NAMALWA (cell line): ENCODE measurements at places on chromosomes 11 and 22.
A peak's percentile ranks its signal among the peaks of the same experiment; 100 is the strongest.

- DNase-seq, result no peak
These were observed 31.7 kb downstream of the TEAD1 start for GRCh38 chr11:12705874-12706273.

- DNase-seq, result no peak
These were observed 545 bp upstream of the ZDHHC13 start for GRCh38 chr11:19116276-19116970.

DNA sequence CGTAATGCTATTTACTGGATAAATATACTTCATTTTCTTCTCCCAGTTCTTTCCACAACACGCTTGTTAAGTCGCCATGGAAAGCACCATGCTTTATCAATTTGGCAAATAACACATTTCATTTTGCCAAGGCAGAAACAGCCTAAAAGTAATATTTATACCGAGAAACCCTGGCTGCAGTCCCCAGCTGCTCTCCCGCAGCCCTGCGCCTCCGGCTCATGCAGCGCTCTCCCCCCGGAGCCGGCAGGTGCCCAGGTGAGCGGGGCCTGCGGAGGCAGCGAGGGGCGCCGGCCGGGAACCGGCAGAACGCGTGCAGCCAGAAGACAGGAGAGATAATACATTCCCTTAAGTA is 681 bp upstream of the ARHGEF12 start:
- no peak for DNase-seq

GRCh38 chr11:11476971-11477645 is 124.1 kb upstream of the CSNK2A3 start:
- DNase-seq, result no peak

DNA sequence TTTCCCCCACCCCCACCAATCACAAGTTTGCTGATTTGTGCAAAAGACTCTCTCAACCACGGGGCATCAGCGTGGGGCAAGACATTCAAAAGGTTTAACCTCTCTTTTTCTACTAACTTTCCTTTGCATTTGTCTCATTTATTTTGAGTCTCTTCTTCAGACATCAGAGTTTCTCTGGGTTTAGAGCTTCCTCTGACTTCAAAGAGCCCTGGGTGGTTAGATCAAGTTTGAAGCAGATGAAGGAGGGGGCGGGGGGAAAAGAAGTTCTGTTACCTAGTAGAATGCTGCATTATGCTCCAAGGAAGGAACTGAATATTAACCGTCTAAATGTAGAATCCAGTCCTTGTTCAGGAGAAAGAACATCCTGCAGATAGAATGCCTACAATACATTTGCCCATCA is 24.5 kb downstream of the GAS2 start:
- no peak for DNase-seq

- DNase-seq, result no peak
These were observed 72.0 kb downstream of the SWAP70 start for GRCh38 chr11:9735919-9736318.

GRCh38 chr11:60084631-60085273 is 3.7 kb upstream of the MS4A2 start:
- DNase-seq, result no peak

- DNase-seq, result no peak
These were observed 843 bp downstream of the OR56B1 start for GRCh38 chr11:5737091-5737490.

DNA sequence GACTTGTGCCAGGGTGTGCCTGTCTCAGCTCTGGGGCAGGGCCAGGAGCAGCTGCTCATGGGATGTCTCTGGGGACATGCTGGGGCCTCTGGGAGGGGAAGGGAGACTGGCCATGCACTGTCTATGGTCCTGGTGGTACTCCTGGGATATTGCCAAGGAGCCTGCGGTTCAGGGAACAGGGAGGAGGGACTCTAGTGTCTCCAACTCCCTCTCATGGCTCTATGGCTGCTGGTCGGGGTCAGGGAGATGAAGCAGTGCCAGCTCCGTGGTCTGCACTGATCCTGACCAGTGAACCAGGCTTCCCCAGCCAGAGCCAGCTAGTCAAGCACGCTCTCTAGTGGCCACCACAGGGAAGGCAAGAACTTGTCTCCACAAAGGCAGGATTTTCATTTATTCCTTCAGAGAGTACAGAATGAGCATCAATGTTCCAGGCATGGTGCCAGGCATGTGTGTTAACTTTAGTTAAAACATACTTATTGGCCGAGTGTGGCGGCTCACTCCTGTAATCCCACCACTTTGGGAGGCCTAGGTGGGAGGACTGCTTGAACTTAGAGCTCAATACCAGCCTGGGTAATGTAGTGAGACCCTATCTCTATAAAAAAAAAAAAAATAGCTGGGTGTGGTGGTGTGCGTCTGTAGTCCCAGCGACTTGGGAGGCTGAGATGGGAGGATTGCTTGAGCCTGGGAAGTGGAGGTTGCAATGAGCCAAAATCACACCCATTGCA is 2.5 kb upstream of the BEST1 start:
- peak; percentile 83 for DNase-seq

DNA sequence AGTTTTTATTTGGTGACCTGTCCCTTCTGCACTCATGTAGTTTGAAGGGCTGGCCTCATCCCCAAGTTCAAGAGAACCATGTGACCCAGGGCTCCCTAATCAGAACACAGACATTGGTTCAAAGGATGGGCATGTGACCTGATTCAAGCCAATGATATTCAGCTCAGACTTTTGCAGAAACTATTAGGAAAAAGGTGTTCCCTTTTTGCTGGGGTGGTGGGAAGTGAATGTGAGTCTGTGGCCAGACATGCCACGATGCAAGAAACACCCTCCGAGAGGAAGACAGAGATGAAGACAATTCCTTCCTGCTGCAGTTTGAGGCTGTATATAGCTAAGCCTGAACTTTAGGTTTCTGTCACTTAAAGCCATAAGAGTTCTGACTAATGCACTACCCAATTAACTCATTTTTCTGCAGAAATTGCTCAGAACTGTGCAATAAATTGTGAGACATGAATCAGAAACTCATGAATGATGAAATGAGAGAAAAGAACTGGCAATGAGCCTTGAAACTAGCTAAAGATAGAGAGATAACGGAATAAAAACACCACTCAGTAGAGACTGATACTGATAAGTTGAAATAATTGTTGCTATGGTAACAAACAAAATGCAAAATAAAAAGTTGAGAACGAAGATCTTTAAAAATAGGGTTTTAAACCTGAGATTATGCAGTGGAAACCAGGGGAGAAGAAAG is 9.2 kb upstream of the MAPK1 start:
- DNase-seq, result no peak

- DNase-seq, result peak; percentile 68
These were observed 472 bp downstream of the APOA5 start for GRCh38 chr11:116791002-116791812.

DNA sequence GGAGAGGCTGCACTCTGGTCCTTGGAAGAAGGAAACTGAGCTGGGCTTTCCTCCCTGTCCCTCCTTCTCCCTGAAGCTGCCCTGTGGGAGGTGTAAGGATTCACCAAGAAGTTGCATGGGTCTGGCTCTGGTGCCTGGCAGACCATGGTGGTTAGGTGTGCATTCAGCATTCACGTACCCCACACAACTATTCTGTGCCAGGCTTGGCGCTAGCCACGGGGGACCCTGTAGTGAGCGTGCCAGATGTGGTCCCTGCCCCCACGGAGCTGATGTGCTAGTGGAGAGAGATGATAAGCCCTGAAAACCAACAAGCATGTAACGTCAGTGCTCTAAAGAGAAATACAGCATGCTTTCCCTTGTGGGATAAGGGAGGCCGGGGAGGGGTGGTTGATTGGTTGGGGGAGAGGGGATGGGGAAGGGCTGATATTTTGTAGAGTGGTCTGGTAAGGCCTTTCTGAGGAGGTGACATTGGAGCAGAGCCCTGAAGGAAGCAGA is 48.9 kb downstream of the CD82 start:
- no peak for DNase-seq

DNA sequence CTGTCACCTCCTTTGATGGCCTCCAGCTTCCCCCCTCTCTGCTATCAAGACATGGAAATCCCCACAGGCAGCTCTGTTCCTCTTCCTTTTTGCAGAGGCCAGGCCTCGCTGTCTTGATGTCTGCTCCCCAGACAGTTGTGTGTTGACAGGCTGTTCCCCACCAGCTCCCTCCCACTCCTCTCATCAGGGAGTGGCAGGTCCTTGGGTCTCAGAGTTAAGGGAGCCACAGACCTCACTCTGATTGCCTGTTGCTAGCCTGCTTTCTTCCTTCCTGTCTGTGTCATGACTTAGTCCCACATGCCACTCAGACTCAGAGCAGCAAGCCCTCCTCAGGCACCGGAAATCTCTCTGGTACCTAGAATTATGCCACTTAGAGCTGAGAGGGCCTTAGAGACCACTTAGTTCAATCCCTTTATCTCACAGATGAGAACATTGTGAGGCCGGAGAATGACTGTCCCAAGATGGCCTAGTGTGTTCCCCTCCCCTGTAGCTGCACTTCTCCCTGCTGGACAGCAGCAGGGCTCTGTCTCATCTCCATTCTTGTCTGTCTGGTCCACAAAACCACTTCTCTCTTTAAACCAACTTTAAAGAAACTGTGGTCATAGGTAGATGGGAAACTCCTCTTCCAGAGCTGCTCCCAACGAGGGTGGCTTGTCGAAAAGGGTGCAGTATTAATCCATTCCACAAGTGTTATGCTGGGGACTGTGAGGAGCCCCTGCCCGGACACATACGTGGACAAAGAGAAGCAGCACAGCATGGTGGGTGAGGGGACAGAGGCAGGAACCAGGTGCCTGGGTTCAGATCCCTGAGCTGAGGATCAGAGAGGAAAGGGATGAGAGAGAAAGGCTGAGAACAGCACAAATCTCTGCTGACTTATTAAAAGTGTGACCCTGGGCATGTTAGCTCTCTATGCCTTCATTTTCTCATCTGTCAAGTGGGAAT is 4.2 kb downstream of the AMPD3 start:
- peak; percentile 26 for DNase-seq

- DNase-seq, result no peak
These were observed 123.3 kb upstream of the CRYBB3 start for GRCh38 chr22:25076336-25076735.

DNA sequence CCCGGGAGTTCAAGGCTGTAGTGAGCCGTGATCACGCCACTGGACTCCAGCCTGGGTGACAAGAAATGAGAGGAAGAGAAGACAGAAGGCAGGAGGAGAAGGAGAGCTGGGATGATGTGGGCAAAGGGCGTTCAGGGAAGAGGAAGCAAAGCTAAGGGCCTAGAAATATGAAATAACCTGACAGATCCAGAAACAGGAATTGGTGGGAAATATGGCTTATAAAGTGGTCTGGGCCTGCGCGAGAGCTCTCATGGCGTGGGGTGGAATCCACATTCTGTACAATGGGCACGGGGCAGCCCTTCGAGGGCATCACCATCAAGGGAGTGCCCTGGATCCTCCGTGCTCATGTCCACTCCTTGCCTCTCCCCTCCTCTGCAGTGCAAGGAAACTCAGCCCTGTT is 46.8 kb upstream of the RASSF10 start:
- no peak for DNase-seq

DNA sequence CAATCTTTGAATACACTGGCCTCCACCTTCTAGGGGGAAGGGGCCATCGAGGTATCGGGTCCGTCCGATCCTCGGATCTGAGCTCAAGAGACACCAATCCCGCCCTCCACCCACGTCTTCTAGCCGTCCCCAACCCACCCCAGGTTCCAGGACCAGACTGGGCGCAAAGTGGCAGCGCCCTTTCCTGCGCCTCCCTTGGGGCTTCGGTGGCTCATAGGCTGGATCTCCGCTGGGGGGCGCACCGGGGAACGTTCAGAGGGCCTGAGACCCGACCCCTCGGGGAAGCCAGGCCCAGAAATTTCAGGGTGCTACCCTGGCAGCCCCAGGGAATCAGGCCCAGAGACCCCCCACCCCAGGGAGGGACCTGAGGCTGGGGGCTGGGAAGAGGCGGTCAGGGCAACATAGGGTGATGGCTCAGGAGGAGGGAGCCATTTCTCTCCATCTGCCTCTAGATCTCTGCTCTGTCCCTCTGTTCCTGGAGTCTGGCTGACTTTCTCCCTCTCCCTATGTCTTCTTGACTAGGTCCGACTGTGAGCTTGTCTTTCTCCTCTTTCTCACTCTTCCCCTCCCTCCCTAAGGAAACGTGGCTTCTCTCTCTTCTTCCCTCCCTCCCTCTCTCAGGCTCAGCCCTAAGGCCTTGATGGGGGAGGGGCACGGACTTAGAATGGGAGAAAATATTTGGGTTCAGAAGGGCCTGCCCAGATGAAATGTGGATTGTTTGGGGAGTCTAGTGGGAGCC is 1.1 kb downstream of the CREB3L1 start:
- DNase-seq, result no peak

DNA sequence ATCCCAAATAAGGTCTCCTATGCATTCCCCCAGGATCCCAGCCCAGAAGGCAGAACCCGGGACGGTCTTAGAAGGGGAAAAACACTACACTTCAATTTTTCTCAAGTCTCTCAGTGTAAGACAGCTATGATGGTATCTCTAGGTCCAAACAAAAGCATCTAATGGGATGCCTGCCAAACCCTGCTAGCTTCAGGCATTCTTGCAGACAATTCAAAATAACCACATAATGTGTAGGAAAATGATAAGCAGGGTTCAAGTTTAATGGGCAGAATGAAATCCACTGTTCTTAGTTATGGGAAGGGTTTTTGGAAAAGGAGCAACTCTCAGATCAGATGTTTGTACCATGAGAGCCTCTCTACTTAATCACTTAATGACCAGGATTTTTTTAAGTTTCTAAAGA is 119.8 kb upstream of the ANO1 start:
- no peak for DNase-seq

GRCh38 chr11:57399972-57400578 is 9.6 kb upstream of the PRG2 start:
- no peak for DNase-seq

- DNase-seq, result peak; percentile 53
These were observed 138.5 kb downstream of the SWAP70 start for GRCh38 chr11:9802291-9802861.

GRCh38 chr11:81869351-81870065 is 864.2 kb downstream of the FAM181B start:
- DNase-seq, result peak; percentile 96

- no peak for DNase-seq
These were observed 87.1 kb downstream of the BCR start for GRCh38 chr22:23267226-23268043.

GRCh38 chr11:119338318-119338890 is 2.3 kb downstream of the C1QTNF5 start:
- DNase-seq, result peak; percentile 83

GRCh38 chr11:120044011-120044675 is 93.8 kb downstream of the TRIM29 start:
- no peak for DNase-seq

DNA sequence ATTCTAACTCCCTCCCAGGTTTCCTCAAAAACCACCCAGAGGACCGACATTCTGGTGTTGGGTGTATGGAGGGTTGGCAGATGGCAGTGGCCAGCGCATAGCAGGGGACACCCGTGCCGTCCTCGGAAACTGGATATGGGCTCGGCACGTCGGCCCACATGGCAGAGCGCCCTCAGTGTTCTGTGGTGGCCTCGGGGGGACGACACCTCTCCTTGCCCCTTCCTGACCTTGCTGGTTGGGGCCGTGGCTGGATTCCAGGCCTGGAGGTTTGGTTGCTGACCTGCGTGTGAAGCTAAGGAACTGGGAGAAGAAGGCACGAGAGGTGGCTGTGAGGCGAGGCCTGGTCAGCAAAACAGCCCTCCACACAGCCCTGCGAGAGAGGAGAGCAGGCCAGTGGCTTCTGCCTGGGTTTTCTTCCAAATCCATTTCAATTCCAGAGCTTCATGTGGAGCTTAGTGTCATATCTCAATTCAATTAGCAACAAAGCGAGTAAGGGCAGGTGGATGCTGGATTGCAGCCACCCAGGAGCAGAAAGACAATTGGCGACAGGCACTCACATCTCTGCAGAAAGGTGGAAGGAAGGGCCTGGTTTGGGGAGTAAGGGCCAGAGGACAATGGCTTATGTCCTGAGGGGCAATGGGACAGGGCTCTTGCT is 478.4 kb downstream of the BRD1 start:
- no peak for DNase-seq
